ENCODE measurements at places on chromosomes 3 and 15.

DNA sequence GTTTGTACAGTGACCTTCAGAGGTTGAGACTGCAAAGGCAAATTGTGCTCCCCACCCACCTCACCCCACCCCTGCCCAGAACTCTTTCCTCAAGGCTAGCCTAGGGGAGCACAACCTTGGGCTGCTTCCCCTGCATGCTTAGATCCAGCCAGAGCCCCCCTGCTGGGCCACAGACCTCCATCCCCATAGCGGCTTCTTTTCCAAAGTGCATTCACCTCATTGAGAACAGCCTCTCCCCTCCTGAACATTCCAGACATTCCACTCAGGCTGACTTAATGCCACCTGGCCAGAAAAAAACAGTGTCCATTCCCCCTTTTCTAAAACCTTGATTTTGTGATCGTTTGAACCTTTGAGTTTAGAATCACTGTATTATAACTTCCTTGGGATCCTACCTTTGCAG lies 124.4 kb upstream of the TOPAZ1 start:
- ATAC-seq, result no peak

GRCh38 chr3:60855250-60855649 lies 396.0 kb downstream of the FHIT start:
- ATAC-seq, result no peak

DNA sequence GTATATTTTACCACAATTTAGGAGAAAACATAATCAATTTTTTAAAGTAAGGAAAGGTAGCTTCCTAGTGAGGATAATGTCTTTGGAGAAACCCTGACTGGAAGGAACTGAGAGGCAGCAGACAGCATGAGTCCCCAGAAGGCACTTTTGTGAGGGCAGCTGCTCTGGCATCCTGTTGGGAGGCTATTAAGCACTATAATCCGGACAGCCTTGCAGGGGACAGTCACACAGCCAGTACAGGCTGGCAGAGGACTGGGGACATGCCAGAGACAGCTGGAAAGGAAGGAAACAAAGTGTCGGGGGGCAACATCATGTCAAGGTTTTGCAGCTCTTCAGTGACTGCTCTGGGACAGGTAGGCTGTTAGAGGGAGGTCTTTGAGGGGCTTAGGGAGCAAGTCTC lies 15.7 kb downstream of the ACAN start:
- no peak for ATAC-seq

DNA sequence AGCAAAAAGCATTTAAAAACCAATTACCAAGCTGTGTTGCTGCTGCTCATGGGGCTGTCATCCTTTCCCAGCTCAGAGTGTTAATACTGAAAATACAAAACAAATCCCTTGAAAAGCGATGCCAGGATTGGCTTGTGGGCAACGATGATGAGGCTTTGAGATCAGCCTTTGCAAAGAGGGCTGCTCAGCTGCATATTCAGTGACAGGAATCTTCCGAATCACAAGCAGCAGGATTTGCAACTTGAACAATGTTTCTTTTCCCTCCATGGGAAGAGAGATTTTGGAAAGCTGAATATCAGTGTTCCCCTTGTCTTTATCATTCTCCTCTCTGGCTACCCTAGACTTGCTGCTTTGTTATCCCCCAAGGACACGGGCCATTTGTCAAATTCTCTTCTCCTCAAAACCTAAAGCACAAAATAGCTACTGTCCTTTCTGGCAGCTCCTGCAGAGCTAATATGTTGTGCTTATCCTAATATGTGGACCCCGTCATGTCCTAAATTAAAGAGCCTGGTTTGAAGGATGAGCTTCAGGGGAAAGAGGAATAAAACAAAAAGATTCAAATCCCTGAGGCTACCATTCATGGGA lies 375.8 kb downstream of the GAP43 start:
- ATAC-seq, result no peak

- ATAC-seq, result no peak
These were observed 135.6 kb upstream of the STAC start for GRCh38 chr3:36244728-36245127.

- ATAC-seq, result no peak
These were observed 74.6 kb downstream of the CERS3 start for GRCh38 chr15:100454148-100454547.

- no peak for ATAC-seq
These were observed 197.3 kb downstream of the FHIT start for GRCh38 chr3:61053781-61054496.

- ATAC-seq, result no peak
These were observed 41.9 kb upstream of the DYNC1LI1 start for GRCh38 chr3:32612547-32612946.

DNA sequence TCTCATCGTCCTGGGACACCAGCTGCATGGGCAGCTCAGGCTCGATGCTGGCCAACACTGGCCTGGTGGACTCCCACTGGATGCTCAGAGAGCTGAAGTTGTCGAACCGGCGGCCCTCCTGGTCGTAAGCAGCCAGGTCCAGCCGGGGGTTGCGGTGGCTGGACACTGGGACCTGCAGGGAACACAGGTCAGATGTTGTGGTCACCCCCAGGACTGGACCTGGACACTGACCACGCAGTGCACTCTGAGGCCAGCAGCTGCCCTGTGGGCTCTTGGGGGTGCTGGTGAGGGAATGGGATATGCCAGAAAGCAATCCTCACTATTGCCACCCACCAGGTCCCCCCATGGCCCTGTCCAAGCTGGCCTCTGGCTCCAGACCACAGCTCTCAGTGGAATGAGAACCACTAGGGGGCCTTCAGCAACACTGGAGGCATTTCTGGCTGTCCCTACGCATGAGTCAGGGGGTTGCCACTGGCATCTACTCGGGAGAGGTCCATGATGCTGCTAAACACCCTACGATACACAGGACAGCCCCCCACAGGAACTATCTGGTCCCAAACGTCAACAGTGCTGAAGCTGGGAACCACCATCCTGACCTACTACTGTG lies 66.1 kb downstream of the NUP210 start:
- ATAC-seq, result no peak

DNA sequence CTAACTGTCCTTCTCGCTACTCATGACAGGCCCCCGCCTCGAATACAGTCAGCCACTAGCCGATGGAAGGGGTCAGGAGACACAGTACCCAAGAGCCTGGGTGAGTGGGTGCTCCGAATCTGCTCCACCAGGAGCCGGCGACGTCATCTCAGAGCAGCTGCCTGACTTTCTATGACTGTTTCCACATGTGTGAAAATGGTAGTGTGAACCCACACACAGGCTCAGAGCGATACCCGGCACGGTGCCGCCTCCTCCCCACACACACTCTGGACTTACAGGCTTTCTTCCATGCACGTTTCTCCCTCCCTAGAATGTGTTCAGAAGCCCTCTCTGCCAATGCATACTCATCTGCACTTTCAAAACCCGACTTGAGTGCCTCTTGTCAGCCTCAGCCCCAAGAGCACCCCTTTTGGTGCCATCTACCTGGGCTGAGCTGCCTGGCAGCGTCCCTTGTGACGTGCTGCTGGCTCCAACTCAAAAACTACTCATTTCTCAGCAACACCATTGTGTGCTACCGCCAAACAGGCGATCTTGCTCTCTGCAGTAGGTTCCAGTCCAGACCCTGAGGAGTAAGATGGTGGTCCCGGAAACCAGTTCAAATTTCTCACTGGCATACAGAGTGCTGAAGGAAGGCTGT lies 29.7 kb downstream of the VGLL4 start:
- ATAC-seq, result no peak

GRCh38 chr3:45109771-45110508 lies 36.2 kb downstream of the CDCP1 start:
- no peak for ATAC-seq

DNA sequence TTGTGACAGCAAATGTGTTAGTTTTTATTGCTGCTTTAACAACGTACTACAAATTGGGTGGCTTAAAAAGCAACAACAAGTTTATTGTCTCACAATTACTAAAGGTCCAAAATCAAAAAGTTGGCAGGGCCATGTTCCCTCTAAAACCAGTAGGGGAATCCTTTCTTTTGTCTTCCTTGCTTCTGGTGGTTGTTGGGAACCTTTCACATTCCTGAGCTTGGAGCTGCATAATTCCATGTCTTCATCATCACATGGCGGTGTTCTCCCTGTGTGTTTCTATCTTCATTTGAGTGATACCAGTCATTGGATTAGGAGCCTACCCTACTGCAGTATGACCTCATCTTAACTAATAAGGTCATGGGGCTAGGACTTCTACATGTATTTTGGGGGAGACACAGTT lies 7.4 kb downstream of the SPRED1 start:
- ATAC-seq, result no peak

- peak; percentile 99 for ATAC-seq
These were observed 72.3 kb upstream of the ZNF280D start for GRCh38 chr15:56805466-56806147.

- ATAC-seq, result peak; percentile 38
These were observed 491 bp upstream of the ZNF774 start for GRCh38 chr15:90351479-90352106.

GRCh38 chr3:149000206-149000745 lies 8.9 kb downstream of the GYG1 start:
- no peak for ATAC-seq

DNA sequence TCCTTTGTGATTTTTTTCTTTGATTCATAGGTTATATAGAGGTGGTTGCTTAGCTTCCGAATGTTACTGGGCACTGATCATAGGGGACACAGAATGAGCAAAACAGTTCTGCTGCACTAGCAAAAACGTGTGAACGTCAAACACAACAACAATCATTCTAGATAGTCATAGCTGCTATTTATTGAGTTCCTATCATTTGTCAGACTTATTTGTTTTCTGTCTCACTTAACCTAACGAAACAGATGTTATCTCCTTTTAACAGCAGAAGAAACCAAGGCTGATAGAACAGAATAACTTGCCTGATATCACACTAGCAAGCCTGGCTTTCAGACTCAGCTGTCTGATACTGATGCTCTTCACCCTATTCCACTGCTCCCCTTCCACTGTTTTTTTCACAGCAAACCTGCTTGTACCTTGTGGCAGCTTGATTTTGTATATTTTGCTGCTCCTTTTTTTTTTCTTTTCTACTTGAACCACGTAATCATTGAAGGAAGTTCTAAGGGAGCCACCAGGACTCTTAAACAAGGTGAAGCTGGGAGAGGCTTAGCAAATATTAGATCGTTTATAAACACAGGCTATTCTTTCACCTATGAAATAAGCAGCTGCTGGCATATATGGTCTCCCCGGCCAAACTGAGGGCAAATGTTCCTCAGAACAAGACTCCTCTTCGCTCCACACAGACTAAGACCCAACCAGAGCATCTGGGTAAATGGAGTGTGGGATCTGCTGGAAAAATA lies 78.8 kb downstream of the MCF2L2 start:
- ATAC-seq, result no peak

DNA sequence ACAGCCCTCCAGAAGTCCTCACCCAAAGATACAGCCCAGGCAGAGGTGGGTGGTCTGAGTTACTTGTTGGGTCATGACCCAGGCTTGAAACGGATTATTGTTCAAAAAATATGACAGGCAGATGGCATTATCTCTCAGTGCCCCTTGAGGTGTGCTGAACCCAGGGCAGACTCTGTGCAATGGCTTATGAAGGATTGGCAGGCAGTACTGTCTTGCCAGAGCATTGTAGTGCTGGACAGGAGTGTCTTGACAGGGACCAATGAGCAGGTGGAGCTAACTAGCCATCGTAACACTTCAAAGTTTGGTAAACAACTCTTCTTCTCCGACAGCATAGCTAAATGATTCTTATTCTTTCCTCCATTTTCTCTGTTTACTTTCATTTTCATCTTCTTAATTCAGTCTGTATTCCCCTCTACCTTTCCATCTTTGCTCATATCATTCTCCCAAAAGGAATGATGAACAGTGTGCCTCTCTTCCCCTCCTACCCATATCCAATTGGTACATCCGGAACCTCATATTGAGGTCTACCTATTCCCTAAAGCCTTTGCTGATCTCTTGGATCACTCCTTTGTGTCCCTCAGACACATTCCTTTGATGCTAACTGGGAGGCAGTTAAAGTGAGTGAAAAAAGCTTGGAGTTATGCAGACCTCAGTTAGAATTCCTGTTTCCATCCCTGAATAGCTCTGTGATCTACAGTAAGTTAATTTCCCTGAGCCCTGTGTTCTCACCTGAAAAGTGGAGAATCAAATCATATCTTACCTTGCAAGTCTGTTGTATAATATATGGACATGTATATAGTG lies 2.6 kb upstream of the IL20RB start:
- ATAC-seq, result no peak

DNA sequence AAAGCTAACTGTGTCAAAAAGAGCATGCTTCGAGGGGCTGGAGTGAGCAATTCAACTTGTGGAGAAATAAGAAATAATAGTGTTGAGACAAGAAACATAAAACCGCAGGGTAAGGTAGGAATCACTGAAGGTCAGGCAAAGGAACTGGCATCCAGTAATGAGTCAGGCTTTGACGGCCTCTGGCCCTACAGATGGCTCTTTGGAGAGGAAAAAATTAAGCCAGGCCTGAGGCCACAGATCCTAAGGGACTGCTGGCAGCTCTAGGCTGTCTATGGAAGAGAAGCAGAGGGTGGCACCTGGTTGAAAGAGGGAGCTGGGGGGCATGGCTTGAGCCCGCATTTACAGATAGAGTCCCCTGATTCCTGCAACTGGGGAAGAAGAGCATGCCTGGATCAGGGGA lies 28.6 kb upstream of the ZSCAN2 start:
- ATAC-seq, result no peak

DNA sequence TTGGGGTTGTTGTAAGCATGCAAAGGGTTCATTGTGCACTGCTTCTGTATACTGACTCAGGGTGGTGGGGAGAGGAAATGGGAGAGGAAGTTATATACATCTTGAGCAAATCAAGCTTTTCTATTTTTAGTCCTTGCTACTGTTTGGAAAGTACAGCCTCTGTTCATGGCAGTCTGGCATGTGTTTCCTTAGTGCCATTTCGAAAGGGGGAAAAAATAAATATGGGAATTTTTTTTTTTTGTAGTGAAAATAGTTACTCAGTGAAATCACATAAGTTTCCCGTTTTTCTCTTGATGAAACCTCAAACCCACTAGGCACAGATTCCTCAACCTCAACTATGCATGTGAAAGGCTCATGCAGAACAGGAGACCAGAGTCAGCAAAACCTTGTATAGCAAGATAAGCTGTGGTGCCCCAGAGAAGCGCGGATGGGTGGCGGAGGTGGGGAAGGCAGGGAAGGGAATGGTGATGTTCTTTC lies 353.3 kb downstream of the LPP start:
- no peak for ATAC-seq

DNA sequence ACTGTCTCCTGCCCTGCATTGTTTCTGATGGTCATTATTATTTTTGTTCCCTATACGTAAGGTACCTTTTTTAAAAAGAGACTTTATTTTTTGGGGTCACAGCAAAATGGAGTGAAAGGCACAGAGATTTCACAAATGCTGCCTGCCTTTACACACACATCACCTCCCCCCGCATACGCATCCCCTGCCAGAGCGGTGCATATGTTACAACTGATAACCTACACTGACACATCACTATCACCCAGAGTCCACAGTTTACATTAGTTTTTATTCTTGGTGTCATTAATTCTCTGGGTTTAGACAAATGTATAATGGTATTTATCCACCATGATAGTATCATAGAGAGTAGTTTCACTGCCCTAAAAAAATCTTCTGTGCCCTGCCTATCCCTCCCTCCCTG lies 43.6 kb upstream of the KLF13 start:
- no peak for ATAC-seq

- no peak for ATAC-seq
These were observed 499.0 kb upstream of the ATP11B start for GRCh38 chr3:182294256-182294655.

Data from motor neuron (in vitro differentiated cells).